ENCODE measurements at places on chromosomes 3 and 15. TPM values are rescaled to one million over a fixed set of nuclear protein-coding genes. Genes with fewer than 3 reads are reported as not detected.

DNA sequence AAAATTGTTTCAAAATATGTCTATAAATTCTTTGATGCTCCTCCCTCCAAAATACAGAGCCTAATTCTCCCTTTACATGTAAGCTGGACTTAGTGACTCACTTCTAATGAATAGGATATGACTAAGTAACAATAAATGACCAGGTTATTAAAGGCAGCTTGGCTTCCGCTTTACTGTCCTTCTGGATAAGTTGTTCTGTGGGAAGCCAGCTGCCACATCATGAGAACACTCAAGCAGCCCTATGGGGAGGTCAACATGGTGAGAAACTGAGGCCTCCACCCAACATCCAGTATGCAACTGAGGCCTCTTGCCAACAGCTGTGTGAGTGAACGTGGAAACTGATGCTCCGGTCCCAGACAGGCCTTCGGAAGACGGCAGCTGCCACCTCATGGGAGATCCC, 247.3 kb upstream of the CHRM5 start:
- no peak for DNase-seq

GRCh38 chr3:72391659-72392058, 456.6 kb downstream of the SHQ1 start:
- no peak for DNase-seq

DNA sequence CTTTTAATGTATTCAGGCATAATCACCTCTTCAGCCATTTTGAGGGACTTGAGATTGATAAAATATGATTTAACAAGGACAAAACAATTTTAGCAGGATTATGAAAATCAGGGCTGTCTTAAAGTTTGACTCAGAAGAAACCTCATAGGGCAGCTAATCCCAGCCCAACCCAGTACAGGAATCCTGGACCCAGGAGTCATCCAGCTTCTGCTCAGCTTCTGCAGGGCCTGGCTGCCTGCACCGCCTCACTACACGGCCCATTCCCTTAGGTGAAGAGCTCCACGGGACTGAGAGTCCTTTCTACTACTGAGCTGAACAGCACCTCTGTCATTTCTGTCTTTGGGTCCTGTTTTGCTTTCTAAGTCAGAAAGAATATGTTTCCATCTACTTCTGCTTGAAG, 37.5 kb downstream of the ARHGAP31 start:
- DNase-seq = no peak

- DNase-seq = no peak
These were observed 4.0 kb upstream of the PTH1R start for GRCh38 chr3:46873521-46873920.

DNA sequence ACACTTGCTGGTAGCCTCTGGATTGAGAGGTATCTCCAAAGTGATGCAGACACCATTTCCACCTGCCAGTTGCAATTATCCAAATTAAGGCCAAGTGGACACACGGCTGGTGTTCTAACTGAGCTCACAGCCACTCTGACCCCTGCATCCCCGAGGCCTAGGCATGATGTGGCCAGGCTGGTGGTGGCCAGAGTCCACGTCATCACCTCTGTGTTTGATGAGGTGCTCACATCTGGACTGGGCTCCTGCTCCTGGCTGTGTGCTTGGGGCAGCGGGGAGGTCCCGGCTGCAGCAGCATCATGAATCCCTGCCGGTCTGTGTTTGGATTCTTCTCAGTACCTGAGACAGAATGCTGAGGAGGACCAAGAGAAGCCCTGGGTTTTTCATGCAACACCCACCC, 4.9 kb downstream of the OXTR start:
- DNase-seq = no peak

Gene MYO5C
- total RNA-seq = 3.0 TPM

Gene C3orf49
- not detected for total RNA-seq

Gene KLHL40
- total RNA-seq = not detected

Gene CELSR3
- 1.3 TPM for total RNA-seq

Gene CIB1
- 18.0 TPM for total RNA-seq

All from thoracic aorta (tissue), 2 donors.